ENCODE measurements at places on chromosomes 16 and 17.

- DNase-seq = no peak
Observed at GRCh38 chr17:69300222-69300621, 26.7 kb downstream of the ABCA5 start.

DNA sequence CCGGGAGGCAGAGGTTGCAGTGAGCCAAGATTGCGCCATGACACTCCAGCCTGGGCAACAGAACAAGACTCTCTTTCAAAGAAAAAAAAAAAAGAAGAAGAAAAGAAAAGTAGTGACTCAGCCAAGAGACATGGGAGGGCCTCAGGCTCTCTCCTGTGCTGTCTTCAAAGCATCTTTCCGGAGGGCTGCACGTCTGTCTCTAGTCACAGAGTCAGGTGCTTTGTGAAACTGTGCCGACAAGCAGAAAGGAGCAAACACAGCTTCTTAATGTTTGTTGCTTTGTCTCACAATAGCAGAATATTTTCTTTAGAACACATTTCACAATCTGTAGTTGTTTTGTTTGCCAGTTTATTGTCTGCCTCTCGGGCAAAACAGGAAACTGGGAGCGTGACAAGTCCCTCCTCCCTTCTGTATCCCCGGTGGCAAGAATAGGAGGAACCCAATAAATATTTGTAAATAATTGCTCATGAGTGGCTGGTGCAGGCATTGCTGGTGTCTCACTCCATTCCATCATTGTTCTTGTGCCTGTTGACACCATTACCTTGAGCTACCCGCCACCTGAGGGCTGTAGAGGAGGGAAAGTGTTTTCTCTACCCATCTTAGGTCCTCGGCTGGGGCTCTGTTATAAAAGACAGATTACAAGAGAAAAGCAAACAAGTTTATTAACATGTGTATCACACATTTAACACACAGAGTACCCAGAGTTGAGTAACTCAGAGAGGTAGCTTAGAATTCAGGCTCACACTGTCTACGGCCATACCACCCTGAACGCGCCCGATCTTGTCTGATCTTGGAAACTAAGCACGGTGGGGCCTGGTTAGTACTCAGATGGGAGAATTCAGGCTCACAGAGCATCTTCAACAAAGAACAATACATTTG lies 5.5 kb downstream of the GAST start:
- no peak for DNase-seq

DNA sequence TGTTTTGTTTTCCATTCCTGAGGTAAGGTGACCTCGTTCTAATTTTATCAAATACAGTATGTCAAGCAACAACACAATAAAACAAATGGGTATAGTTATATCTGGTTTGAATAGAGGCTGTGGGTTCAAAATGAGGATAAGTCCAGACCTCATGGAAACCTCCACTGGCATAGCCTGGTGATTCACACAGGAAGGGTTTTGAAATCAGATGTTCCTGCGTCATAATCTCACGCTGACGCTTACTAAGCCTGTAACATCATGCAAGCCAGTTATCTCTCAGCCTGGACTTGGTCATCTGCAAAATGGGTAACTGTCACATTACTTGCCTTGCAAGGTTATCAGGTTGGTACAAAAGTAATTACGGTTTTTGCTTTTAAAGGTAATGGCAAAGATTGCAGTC lies 1056.3 kb upstream of the EEF2KMT start:
- DNase-seq = no peak

- peak; percentile 73 for DNase-seq
Observed at GRCh38 chr16:63289834-63290460, 1253.7 kb upstream of the CDH8 start.

DNA sequence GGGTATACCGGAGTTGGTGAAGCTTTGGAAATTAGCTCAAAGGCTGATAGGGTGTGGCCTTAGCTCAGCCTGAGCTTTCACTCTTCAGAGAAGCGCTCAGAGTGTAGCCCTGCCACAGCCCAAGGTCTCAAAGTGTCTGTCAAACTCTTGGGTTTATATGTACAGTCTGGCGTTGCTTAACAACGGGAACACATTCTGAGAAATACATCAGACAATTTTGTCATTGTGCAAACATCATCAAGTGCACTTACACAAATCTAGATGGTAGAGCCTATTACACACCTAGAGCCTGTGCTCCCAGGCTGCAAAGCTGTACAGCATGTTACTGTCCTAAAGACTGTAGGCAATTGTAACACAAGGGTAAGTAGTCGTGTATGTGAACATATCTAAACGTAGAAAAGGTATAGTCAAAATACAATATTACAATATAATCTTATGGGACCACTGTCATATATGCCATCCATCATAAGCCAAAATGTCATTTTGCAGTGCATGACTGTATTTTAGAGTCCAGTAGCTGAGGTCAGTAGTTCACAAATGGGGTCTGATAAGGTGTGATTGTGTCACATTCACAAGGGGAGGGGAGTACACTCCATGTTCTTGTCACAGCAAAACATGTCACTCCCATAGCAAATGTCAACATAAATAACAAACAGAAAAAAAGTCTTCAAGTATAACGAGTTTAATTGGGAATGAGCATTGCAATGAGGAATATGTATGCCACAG lies 20.6 kb downstream of the CHAD start:
- no peak for DNase-seq

GRCh38 chr17:80643326-80644099 lies 98.9 kb downstream of the RPTOR start:
- DNase-seq = no peak

GRCh38 chr16:28161626-28162025 lies 50.1 kb downstream of the XPO6 start:
- DNase-seq = no peak

- DNase-seq = peak; percentile 73
Observed at GRCh38 chr16:71230122-71230845, at the start of gene HYDIN. HYDIN (minus strand) TSS chr16:71230722; CDS start chr16:71186895, 43,827 bp downstream.

- DNase-seq = no peak
Observed at GRCh38 chr16:87897521-87898505, 28.5 kb upstream of the SLC7A5 start.

GRCh38 chr17:57988301-57989250 lies 522 bp upstream of the VEZF1 start:
- DNase-seq = peak; percentile 92

- DNase-seq = peak; percentile 95
Observed at GRCh38 chr17:50550661-50551432, 3.9 kb downstream of the SPATA20 start.

- DNase-seq = no peak
Observed at GRCh38 chr17:44381810-44382305, 7.6 kb downstream of the ITGA2B start.

DNA sequence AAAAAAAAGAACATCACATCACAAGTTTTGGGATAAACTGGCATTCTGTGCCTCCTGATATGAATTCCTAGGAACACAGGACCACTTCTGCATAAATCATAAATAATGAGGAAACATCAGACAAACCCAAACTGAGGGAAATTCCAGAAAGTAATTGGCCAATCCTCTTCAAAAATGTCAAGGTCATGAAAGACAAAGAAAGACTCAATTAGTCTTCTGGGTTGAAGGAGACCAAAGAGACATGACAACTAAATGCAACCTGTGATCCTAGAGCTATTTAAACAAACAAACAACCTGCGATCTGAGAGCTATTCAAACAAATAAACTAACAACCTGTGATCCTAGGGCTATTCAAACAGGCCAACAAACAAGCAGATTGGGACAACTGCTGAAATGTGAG lies 144.3 kb downstream of the VPS53 start:
- DNase-seq = no peak

- no peak for DNase-seq
Observed at GRCh38 chr17:40242774-40243173, 23.7 kb downstream of the WIPF2 start.

DNA sequence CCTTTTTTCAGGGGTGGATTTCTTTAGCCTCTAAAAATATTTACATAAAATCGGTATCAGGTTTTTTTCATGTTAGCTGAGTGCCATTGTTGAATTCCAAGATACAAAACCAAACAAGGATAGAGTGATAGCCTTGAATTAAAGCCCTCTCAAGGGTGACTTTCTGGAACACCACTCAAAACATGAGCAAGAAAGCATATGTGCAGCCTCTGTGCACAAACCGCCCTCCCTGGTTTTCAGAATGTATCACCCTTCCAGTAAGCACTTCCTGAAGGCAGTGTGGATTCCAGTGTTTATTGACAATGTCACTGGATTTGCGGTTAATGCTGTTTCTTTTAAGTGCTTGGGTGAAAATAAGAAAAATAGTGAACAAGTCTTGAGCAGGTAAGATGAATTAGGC lies 597.7 kb downstream of the TMEM114 start:
- no peak for DNase-seq

- DNase-seq = peak; percentile 81
Observed at GRCh38 chr17:68771867-68772515, 170.8 kb upstream of the FAM20A start.

DNA sequence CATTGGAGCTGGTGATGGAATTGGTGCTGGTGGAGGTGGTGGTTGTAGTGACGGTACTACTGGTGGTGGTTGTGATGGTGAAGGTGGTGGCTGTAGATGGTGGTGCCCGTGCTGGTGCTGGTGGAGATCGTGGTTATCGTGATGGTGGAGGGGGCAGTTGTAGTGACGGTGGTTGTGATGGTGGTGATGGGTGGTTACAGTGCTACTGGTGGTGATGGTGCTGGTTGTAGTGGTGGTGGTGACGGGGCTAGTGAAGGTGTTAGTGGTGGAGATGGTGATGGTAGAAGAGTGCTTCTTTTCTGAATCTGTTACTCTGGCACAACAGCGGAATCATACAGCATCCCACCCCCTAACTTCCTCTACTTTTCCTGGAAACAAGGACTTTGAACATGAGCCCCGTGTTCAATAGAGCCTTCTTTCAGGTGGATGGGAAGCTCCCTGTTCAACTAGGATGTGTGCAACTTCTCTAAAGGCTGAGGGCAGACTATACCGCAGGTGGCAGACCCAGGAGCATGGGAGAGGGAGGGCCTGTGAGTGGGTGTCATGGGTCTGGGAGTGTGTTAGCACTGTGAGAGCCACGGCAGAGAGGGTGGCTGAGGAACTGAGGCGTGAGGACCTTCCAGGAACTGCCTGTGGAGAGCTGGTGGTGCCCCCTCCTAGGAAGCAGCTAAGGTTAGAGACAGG lies 8.2 kb downstream of the TBX21 start:
- no peak for DNase-seq

GRCh38 chr16:1509307-1510221 lies 16.4 kb downstream of the TELO2 start:
- DNase-seq = peak; percentile 33

DNA sequence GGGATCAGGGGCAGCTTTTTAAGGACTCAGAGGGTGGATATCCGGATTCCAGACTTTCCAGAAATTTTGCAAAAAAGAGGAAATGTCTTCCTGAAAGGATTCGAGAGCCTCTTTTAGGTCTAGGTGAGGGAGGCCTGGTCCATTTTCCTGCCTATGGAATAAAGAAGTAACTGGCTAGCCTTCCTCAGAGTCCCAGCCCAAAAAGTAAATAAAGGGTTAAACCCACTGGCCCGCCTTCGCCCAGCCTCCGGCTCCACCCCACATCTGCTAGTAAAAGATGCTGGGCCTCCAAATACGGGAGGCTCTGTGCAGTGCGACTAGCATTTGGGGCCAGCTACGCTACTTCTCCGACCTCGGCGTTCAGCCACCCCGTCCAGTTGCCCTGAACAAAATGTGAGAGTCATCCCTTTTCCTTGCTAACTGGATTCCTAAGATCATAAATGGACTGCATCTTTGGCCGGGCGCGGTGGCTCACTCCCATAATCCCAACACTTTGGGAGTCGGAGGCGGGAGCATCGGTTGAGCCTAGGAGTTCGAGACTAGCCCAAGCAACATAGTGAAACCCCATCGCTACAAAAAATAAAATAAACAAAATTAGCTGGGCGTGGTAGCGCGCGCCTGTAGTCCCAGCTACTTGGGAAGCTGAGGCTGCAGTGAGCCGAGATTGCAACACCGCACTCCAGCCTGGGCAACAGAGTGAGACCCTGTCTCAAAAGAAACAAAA lies 824 bp upstream of the MPP2 start:
- peak; percentile 91 for DNase-seq

DNA sequence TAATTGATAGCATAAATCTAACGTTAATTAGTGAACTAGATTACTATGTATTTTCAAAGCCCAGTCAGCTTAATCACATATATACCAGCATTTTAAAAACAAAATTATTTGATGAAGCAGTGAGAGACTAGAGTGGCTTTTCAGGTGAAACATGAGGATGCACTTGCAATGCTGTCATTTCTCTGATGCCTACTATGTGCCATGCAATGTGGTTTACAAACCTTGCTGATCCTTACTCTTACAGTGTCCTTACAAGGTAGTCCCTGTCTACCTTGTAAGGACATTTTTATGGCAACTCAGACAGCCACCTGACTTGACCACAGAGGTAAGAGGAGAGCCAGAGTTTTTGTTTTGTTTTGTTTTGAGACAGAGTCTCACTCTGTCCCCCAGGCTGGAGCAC lies 42.7 kb downstream of the CYB5B start:
- DNase-seq = no peak

- DNase-seq = no peak
Observed at GRCh38 chr16:7332611-7333010, at the start of gene RBFOX1. RBFOX1 (plus strand) TSS chr16:7332845.

DNA sequence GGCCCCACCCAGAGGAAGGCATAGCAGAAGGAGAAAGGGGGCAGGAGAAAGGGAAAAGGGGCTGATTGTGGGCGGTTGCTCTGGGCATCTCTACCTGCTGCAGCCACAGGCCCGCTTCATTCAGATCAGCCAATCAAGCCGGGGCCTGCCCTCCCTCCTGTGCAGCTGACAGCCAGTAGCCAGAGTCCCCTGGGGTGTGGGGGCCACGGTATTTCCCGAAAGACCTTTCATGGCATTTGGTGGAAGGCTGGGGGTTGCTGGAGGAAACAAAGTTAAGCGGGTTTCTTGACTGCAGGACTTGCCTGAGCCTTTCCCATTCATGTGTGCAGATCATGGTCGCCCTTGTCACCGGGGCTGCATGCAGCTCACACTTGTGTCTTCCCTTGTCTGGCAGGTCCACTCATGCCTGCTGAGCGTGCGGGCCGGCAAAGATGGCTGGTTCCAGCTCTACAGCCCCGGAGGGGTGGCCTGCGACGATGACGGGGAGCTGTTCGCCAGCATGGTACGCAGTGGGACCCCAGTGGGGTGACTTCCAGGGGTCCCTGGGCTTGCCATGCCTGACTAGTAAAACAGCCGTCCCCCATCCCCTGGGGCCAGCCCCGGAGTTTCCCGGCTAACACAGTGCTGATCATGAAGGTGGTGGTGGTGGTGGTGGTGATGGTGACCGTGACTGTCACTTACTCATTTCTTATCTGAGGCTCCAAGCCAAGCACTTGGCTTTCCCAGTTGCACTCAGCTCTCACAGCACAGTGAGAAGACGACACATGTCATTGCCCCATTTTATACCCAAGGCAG lies 82.7 kb upstream of the PLCG2 start:
- no peak for DNase-seq

GRCh38 chr17:38441429-38442061 lies 13.3 kb downstream of the ARHGAP23 start:
- DNase-seq = no peak

- peak; percentile 97 for DNase-seq
Observed at GRCh38 chr16:19929062-19929511, 44.4 kb upstream of the GPRC5B start.

- no peak for DNase-seq
Observed at GRCh38 chr16:75497558-75497957, 2.3 kb upstream of the CHST6 start.

- DNase-seq = no peak
Observed at GRCh38 chr17:76973040-76973439, 104.8 kb downstream of the MGAT5B start.

Data from NCI-H82 (cell line).